ENCODE measurements at places on chromosomes 2 and 18.

- no peak for DNase-seq
These were observed 852.0 kb downstream of the BCL11A start for GRCh38 chr2:59701271-59701994.

DNA sequence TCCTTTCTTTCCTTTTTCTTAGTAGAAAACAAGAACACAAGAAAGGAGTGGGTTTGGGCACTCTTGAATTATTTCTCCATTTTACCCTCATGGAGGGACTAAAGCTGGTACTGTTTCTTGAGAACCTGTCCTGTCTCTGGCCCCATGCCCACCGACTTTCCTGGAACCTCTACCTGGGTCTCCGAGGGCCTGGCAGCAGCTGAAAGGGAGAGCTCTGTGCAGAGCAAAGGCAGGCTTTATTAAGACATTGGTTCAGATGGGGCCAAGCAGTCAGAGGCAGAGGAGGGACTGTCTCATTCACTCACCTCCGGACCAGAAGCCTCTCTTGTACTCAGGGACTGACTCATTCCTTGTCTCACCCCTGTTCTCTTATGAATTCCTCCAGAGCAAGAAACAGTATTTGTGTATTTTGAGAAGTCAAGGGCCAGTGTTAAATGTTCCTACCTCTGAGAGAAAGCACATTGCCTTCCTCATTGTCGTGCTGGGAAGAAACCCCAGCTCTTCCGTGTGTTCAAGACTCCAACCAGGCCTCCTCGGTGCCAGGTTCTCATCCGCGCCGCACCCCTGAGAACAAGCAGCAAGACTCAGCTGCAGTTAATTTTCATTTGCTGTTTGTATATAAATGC is 201.9 kb upstream of the NT5C1B start:
- DNase-seq = no peak

DNA sequence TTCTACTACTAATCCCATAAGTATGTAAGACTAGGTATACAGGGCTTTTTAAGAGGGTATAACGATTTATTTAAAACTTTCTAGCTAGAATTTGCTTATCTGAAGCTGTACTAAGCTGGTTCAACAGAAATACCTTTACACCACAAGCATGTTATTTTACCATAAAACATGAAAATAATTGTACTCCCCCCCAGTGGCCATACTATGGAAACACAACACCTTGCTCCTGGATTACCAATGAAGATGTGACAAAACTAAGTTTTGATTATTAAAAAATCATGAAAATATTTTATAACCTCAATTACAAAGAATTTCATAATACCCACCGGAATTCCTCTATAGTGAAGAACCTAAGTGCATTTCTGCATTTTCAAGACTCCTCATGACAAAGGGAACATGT is 27.3 kb downstream of the LPIN2 start:
- peak; percentile 40 for DNase-seq

GRCh38 chr18:76371301-76372203 is 123.5 kb downstream of the ZNF516 start:
- DNase-seq = no peak

GRCh38 chr2:220178991-220179695 is 551.7 kb downstream of the SLC4A3 start:
- no peak for DNase-seq

DNA sequence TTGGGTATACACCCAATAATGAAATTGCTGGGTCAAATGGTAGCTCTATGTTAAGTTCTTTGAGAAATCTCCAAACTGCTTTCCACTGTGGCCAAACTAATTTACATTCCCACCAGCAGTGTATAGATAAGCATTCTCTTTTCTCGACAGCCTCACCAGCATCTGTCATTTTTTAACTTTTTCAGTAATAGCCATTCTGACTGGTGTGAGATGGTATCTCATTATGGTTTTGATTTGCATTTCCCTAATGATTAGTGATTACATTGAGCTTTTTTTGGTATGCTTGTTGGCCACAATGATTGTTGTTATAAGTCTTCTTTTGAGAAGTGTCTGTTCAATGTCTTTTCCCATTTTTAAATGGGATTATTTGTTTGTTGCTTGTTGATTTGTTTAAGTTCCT is 50.4 kb upstream of the EPAS1 start:
- no peak for DNase-seq

GRCh38 chr2:216149741-216150140 is 40.6 kb downstream of the XRCC5 start:
- DNase-seq = no peak

- no peak for DNase-seq
These were observed 7.1 kb downstream of the KCNF1 start for GRCh38 chr2:10918661-10919409.

GRCh38 chr2:109438146-109438545 is 175.6 kb downstream of the SEPTIN10 start:
- no peak for DNase-seq

- no peak for DNase-seq
These were observed 115.6 kb upstream of the AGAP1 start for GRCh38 chr2:235378246-235378645.

DNA sequence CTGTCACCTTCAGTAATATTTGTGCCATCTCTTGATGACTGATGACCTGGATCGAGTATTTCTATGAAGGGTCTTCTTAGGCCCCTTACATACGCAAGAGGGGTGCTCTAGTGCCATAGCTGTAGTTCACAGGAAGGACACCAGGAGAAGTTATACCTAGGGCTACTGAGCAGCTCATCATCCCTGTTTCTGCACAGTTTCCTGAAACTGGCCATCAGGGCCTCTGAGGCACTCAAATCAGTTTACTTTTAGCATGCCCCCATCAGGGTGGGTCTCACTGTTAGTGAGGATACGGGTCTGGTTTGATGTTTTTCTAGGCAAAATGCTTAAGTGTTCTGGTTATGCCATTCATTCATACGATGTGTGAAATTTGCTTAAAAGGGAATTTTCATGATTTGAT is 20.0 kb upstream of the FBLN7 start:
- no peak for DNase-seq

- no peak for DNase-seq
These were observed 157.3 kb upstream of the SPRED2 start for GRCh38 chr2:65589667-65590066.

GRCh38 chr18:24370120-24370519 is 27.5 kb downstream of the OSBPL1A start:
- DNase-seq = no peak

DNA sequence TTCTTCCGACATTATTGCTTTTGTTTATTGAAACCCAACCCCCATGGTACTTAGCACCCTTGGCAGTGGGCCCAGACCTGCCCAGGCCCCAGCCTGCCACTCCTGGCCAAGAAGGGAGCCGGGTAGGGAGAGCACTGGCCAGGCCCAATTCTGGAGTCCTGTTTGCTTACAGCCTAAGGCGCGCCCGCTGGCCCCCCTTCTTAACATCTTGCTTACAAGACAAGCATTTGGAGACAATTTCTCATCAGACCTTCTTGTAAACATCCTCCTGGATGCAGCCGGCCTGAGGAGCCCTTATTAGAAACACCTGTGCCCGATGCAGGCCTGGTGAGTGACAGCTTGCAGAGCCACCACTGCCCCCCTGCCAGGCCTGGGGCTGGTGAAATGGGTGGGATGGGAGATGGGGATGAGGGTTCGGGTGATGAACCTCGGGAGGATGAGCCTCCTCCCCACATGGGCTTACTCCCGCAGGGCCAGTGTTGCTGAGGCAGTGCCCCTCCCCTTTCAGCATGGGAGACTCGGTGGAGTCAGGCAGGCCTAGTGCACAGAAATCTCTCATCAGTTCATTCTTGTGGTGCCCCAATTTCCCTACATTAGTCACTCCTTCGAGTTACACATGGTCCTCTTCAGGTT is 217.5 kb downstream of the CYP26B1 start:
- DNase-seq = no peak

DNA sequence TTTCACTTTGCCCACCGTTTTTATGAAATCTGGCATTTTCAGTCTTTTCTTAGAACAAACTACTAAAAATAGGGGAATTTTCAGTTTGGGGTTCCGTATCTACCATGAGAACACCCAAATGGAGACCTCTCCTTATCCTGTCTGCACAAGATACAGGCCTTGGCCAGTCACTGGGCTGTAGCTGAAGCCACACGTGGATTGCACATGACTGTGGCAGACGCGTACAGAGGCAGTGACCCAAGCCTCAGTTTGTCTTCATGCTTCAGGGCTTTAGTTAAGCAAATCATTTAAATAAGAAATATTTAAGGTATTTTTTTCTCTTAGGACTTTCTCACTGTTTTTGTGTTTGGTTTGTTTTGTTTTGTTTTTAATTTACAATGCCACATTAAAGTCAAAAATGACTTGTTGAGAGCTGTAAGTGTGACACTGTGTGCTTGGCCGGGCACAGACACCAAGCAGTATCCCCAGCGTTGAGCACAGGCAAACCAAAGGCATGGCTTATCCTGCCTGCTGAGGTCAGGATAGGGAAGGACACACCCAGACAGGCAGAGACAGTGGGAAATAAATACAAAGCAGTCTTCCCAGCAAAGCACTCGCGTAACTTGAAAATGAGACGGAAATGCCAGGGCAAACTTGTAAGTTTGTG is 53.3 kb downstream of the TRAPPC12 start:
- no peak for DNase-seq

DNA sequence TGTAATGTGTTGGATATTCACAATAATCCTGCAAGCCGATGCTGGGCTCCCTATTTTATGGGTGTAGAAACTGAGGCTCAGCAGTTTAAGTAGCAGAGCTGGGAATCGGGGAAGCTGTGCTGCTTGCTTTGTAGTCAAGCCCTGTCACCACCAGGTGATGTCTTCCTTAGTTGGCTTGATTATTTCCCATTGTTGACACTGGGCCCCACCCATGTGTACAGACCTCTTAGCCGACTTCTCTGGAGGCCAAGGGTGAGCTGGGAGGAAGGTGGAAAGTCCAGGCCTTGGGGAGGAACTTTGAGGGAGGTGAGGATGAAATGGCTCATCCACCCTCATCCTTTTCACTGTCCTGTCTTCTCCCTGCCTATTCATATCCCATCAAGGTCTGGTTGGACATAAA is 60.0 kb downstream of the CAPN13 start:
- DNase-seq = no peak

GRCh38 chr18:44246001-44246400 is 434.7 kb upstream of the SETBP1 start:
- DNase-seq = no peak

GRCh38 chr2:227612546-227613271 is 1.9 kb downstream of the SCYGR3 start:
- DNase-seq = peak; percentile 5

DNA sequence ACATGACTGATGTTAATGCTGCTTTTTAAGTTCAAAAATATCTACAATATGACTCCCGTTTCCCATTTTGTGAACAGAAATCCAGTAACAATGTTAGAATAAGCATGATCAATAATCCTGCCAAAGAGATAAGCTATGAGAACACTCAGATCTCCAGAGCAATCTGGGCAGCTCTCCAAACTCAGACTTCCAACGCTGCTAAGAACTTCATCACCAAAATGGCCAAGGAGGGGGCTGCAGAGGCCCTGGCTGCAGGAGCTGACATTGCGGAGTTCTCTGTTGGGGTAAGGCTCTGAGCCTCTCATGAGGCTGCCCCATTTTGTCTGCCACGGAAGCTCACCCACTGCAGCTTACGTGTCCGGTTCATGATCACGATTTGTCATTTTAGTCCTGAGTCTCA is 68.4 kb downstream of the UGGT1 start:
- no peak for DNase-seq

- no peak for DNase-seq
These were observed 47.1 kb downstream of the EFR3B start for GRCh38 chr2:25088817-25089516.

GRCh38 chr2:109447251-109447661 is 166.5 kb downstream of the SEPTIN10 start:
- no peak for DNase-seq

DNA sequence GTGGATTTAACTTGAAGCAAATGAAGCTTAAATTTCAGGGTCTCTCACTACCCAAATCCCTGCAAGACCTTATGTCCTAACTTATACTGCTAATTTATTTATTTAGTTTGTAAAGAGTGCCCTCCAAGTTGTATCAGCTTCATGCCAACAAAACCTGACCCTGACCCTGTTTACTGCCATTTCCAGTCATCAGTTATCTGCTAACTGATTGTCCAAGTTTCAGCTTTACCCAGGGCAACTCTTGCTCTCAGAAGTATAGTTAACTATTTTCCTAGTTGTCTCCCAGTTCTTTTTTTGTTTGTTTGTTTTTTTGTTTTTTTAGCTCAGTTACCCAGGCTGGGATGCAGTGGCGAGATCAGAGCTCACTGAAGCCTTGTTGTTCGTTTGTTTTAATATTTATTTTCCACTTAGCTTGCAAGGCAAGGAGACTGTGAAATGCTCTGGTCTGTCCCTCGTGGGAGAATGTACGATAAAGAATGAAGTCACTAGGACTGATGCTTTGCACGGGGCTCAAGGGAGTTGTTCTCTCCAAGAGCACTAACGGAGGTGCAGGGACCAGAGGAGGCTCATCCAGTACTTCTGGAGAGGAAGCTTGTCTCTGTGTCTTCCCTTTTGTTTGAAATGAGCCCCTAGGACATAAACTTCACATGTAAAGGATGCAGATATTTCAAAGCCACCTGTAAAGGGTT is 35.3 kb downstream of the MYOM1 start:
- no peak for DNase-seq

DNA sequence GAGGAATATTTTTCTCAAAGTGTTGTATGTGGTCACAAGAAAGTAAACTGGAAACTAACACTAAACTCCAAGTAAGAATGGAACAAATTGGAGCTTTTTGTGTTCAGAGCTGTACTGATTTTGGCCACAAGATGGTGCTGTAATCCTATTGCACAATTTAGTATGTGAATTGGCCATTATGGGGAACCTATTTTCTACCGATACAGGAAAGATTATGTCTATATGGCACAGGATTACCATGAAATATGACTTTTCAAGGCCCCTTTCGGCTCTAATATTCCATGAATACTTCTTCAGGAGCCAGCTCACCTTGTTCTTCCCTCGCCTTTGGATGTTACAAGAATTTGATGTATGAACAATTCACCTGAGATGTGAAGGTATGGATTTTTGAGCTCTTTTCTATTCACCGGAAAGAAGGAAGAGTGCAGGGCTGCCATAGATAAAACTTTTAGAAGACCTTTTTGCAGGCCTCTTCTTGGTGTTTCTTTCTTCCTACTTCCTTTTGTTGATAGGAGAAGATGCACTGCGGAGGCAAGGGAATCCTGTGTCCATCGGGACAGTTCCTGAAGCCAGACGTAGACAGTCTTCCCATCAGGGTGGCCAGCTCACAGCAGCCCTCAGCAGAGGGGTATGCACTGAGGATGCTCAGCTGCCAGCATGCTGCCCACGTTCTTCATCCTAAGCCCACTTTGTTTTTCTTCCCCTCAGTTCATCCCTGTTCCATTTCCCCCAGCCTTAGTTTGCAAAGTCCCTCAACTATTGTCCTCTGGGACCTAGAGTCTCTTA is 13.3 kb downstream of the MRPL44 start:
- DNase-seq = peak; percentile 45

- DNase-seq = peak; percentile 84
These were observed 2.4 kb downstream of the SMAD7 start for GRCh38 chr18:48948112-48949049.

GRCh38 chr18:32548688-32549087 is 78.0 kb upstream of the GAREM1 start:
- no peak for DNase-seq

DNA sequence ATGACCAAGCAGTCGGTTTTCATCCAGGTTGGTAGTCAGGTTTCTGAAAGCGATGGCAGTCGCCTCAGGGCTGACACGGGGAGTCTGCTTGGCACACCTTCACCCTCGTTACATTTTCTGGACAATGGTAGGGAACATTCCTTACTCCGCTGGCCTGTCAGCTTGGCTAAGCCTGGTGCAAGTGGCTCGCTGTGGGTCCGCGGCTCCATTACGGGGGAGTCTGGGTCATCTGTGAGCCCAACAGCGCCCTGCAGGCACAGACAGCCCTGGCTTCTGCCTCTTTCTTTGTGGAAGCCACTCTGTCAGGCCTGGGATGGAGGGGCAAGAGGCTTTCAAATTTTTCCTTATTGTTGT is 95.6 kb downstream of the HDAC4 start:
- no peak for DNase-seq

- DNase-seq = no peak
These were observed 122.1 kb downstream of the RPIA start for GRCh38 chr2:88813612-88814011.

Measured in GM13977 (cell line).